T-helper 2 cell (primary cell): ENCODE measurements at places on chromosomes 12 and 14.
A peak's percentile ranks its signal among the peaks of the same experiment; 100 is the strongest.

- no peak for DNase-seq
Observed at GRCh38 chr12:4203772-4204376, 69.7 kb upstream of the CCND2 start.

DNA sequence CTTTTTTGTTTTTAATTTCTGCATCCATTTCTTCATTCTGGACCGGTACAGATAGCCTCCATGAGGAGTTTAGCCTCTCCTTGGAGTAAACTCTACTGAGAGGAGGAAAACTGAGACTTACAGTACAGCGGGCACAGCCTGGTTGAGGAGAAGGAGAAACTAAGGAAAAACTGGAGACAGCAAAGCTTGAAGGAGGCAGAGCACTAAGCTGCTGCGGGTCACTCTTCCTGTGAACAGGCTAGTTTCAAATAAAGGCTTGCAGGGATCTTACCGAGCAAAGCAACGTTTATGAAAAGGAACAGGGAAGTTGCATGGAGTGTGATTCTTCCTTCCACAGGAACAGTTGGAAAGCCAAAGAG is 348 bp upstream of the SSTR1 start:
- DNase-seq: no peak

GRCh38 chr14:75222208-75222701 is 45.8 kb upstream of the TMED10 start:
- no peak for DNase-seq

GRCh38 chr12:91053951-91054715 is 3.7 kb downstream of the KERA start:
- DNase-seq: no peak

DNA sequence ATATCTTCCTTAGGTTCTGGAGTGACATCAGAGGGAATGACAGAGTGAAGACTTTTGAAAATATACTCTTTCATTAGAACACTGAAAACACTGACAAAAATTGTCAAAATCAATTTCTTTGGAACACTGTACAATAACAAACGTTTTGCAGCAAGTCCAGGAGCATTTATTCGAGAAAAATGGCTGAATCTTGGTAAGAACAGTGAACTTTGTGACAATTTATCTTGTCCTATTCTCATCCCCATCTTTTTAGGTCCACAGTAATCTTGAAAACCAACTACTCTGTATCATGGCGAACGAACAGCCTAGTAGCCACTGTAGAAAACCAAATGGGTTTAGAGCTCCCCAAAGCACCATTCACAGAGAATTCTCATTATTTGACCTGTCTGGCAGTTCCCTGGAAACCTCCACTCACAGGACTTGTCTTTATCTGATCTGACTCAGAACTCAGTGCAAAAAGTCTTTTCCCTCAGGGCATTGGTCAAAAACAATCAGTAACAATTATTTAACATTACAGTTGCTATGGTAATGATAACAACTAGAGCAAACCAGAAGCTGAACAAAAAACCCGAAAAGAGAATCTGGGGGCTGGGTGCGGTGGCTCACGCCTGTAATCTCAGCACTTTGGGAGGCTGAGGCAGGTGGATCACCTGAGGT is 20.3 kb upstream of the PPP2R5E start:
- no peak for DNase-seq

DNA sequence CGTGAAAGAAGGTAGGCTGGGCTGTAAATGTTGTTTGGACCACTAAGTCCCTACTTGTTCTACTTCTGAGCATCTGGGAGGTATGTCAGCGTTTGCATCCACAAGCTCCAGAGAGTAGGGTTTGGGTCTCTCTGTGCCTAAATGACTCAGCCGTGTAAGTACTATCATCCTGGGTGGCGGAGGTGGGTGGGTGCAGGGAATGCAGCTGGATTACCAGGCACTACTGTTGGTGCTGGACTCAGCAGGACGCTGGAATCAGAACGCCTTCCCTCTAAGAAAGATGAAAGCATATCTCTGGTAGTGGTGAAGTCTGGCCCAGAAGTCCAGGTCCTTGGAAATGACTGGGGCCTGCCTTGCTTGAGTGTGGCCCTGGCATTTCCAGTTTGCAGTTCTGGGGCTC is 289.7 kb downstream of the PCNX1 start:
- no peak for DNase-seq

GRCh38 chr14:26199590-26200370 is 398.1 kb downstream of the NOVA1 start:
- DNase-seq: no peak

GRCh38 chr12:123761841-123762714 is at the start of gene DNAH10:
TSS of gene DNAH10 (plus strand) at chr12:123762301. CDS start at chr12:123762337, 36 bp downstream.
- DNase-seq: peak; percentile 54

- no peak for DNase-seq
Observed at GRCh38 chr12:28955931-28956330, 193.1 kb upstream of the FAR2 start.

- no peak for DNase-seq
Observed at GRCh38 chr14:22338917-22339715, 249.9 kb downstream of the DAD1 start.

- peak; percentile 38 for DNase-seq
Observed at GRCh38 chr12:58443273-58443980, 476.9 kb downstream of the LRIG3 start.

DNA sequence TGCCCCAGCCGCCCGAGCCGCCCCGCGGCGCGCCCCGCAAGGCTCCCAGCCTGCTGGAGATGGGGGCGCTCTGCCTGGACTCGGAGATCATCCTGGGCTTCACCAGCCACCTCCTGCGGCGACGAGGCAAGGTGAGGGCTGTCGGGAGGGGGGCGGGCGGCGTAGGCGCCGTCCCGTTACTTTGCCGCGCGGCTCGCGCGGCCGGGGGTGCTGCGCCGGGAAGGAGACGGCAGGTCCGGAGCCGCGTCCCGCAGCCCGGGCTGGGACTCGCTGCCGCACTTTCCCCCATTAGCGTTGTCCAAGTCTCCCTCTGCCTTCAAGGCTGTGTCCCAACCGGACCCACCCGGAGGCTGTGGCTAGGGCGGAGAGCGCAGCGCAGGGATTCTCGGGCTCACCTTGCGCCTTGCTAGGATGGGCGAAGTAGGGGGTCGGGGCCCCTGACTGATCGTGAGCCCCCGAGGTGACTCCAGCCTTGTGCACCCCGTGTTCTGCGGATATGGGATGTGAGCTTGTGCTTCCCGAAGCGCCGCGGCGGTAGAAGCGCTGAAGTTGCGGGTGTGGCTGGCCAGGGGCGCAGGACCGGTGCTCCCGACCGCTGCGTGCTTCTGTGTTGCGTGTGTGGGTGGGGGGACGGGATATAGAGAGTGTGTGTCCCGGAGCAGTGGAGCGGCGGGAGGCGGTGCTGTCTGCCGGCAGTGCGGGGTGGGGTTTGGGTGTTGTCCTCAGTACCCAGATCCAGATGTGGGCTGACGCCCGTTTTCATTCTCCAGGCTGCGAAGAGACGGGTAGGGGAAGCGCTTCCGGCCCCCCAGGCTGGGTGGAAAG is 1.7 kb upstream of the KIF26A start:
- no peak for DNase-seq

DNA sequence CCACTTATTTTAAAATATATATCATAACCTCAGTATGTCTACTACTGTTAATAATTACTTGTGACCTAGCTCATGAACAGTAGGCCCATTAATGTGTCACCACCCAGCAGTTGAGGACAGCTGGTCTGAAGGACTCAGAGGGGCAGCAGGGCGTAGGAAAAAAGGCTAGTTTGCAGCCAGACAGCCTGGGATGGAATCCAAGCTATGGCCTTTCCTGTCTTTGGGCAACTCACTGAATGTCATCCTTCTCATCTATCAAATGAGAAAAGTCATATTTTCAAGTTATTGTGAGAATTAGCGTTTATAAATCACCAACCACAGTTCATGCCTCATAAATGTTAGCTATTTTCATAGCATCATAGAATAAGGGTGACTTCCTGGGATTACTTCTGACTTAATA is 12.3 kb downstream of the DENND5B start:
- no peak for DNase-seq

GRCh38 chr12:65817866-65818265 is 6.4 kb upstream of the HMGA2 start:
- DNase-seq: no peak

DNA sequence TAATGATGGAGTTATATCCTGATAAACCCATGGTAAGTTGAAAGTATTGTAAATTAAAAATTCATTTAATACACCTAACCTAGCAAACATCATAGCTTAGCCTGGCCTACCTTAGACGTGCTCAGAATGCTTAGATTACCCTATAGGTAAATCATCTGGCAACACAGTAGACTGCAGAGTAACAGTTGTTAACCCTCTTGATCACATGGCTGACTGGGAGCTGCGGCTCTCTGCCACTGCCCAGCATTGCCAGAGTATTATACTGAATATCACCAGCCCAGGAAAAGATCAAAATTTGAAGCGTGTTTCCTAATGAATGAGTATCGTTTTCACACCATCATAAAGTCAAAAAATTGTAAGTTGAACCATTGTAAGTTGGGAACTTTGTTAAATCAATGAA is 17.8 kb upstream of the TMPRSS12 start:
- no peak for DNase-seq

- DNase-seq: no peak
Observed at GRCh38 chr14:89167705-89168104, 249.3 kb downstream of the FOXN3 start.

DNA sequence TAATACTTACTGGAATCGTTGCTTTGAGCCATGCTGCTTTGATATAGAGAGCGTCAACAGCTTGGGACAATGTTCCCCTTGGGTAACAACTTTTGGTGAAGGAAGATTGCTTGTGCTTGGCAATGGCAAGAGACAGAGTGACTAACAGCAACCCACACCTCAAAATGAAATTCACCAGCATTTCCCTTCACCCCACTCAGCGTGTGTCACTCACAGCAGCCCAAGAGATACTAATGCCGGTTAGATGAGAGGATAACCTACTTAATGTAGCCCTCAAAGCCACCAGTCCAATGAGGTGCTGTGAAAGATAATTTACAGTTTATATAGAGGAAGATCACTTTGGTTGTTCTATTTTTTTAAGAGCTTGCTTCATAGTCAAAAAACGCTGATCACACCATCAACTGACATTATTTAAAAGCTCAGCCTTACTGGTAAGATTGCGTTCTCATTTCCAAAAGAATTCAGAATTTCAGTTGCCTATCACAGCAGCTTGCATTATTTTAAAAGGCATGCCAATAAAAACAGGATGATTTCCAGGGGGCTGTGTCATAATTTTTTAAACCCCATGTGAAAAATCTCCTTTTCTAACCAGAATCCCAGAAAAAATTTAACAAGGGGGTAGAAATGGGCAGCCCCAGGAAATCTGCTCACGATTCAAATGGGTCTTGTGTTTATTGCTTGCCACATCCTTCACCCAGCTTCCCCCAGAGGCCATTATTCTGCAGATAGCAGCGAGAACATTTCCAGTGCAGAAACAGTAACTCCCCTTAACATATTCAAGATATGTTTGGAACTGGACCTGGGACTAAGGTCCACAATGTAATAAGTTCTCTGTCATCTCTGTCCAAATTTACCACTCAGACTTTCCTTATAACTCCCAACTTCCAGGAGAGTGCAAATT is at the start of gene IL26:
IL26 (minus strand) TSS at position 235 of the 901 bp plus-strand sequence; CDS start at position 181, 54 bp downstream.
- no peak for DNase-seq

DNA sequence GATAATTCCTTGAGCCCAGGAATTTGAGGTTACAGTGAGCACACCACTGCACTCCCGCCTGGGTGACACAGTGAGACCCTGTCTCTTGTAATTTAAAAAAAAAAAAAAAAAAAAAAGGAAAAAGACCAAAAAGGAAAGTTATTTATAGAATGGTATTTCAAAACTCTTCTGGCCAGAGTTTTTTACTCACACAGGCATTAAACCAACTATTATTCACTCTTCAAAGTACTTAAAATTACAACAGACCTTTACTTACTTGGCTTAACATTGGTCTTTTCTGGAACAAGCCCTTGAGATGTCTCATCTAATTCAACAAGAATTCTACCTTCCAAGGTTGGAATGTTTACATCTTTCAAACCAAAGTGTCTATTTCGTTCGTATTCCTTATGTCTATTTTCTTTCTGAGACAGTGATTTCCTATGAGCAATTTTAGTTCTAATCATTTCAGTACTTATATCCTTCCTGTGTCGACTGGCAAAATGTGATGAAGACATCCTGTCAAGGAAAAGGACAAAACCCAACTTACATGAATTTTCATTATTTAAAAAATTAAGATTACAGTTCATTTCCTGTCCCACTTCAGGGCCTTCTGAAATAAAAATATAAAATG is 2.6 kb downstream of the DLGAP5 start:
- DNase-seq: no peak

DNA sequence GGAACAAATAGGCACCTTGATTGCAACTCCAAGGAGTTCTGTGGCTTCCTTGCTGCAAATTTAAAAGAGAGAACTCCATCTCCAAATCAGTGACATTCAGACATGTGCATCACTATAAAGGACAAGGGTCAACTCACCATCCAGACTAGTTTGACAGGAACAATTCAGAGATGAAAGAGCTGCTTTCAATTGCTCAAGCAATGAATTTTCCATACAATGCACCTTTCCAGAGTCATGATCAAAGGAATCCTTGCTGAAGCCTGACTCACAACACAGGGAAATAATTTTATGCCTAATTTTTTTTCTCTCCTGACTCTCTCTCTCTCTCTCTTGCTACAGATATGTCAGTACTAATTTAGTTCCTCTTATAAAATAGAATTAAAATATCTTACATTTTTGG is 380.5 kb upstream of the GARIN6 start:
- no peak for DNase-seq

DNA sequence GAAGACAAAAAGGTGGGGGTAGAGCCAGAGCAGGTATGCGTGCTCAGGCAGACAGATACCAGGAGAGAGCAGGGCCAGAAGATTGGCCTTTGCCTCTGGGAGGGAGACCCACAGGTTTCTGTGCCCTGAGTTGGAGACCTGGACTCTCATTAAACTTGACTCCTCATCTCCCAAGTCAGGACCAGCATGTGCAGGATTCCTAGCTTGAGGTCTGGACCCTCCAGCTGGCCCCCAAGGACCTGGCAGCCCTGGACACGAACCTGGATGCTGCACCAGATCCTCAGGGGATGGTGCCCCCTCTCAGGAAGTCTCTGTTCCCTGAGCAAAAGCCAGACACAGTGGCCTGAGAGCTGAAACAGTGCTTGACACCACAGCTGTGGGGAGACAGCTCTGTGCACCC is 10.5 kb upstream of the KRT73 start:
- DNase-seq: no peak

DNA sequence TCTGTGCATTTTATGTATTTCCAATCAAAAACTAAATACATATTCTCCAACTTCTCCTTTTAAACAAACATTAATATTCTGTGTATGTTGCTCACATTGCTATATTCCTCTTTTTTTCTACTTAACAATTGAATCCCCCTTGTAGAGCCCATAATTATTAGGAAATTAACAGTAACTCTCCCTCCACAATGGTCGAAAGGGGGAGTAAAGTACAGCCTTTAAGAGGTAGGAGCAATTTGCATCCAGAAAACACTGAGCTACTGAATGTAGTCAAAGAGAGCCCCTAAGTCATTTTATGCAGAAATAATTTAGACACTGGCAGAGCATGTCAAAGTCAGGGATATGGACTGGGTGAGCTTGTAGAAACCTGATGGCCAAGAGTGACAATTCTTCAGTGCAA is 57.2 kb upstream of the SCN8A start:
- DNase-seq: no peak

- DNase-seq: no peak
Observed at GRCh38 chr14:104144453-104144790, 6.0 kb downstream of the KIF26A start.

- no peak for DNase-seq
Observed at GRCh38 chr14:47949006-47949405, 273.6 kb upstream of the MDGA2 start.

GRCh38 chr12:52246720-52247621 is 13.9 kb downstream of the KRT7 start:
- no peak for DNase-seq
